ENCODE measurements at places on chromosomes 6 and 20.

DNA sequence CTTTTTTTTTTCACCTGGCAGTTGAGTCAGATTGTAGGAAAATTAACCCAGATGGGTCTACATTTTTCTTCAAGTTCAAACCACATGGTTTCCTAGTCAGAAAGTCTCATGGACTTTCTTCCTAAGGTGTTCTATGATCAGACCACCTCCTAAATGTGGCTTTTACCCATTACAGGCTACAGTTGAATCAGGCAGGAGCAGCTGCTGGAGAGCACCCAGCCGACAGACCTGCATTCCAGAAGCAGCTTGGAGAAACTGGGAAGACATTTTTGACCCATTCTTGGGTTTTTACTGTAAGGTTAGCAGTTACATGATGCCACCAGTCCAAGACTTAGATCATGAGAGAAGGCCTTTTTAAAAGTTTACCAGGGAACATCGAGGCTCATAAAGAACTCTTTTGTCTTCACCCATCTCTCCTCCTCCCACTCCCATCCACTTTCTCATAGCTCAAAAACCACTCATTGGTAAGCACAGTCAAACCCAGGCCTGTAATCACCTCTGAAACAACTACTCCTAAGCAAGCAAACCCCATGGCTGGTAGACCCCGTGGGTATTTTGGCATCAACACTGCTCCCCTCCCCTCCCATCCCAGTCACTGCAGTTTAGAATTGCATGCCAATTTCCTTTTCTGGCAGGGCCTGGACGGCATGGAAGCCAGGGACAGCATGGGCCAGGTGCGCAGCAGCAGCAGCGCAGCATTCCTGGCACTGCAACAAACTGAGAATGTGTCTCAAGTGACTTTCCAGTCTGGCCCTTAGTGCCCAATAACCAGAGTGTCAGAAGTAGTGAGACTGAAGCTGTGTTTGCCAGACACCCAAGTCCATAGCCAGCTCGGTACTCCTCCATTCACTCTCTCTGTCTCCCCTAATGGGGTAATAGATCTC lies 113.7 kb downstream of the CLIC5 start:
- no peaks in the 10 kb centered on the region for H3K27me3 ChIP-seq
- H3K27ac ChIP-seq, result no peak overlapping the region
- no peak overlapping the region for H3K4me3 ChIP-seq
- DNase-seq, result no peak
- H3K4me1 ChIP-seq, result peaks cover 10% of the 10 kb centered on the region
- H3K36me3 ChIP-seq, result no peaks in the 10 kb centered on the region

GRCh38 chr6:151096255-151096612 lies 143.5 kb upstream of the AKAP12 start:
- no peak for DNase-seq
- H3K4me1 ChIP-seq, result peaks cover 17% of the 10 kb centered on the region
- H3K36me3 ChIP-seq, result peaks cover 21% of the 10 kb centered on the region

DNA sequence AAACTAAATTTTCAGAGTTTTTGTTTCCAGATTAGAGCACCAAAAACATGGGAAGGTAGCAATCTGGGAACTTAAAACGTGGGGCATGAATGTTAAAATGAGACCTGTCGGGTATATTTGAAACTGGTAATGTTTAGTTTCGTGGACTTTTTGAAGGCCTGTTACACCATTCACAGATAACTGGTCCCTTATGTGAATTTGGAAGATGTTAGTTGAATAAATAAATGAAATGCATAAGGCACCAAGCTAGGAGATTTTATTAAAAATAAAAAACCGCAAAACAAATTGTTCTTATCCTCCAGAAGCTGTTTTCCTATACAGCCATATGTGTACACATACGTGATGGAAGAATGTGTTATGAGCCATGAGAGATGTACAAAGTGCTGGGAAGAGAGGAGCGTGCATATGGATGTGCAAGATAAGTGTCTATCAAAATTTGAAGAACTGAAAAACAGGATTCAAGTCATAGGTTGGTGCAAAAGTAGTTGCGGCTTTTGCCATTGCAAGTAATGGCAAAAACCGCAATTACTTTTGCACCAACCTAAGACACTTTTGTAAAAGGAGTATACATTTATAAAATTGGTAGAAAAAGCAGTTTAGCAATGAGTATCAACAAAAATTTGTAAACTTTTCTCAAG lies 700 bp upstream of the MCUR1 start:
- no peaks in the 10 kb centered on the region for H3K36me3 ChIP-seq
- H3K4me3 ChIP-seq, result peak overlapping the region; percentile 90
- peaks cover 2% of the 10 kb centered on the region for H3K27me3 ChIP-seq
- no peak for DNase-seq
- peaks cover 38% of the 10 kb centered on the region for H3K4me1 ChIP-seq

DNA sequence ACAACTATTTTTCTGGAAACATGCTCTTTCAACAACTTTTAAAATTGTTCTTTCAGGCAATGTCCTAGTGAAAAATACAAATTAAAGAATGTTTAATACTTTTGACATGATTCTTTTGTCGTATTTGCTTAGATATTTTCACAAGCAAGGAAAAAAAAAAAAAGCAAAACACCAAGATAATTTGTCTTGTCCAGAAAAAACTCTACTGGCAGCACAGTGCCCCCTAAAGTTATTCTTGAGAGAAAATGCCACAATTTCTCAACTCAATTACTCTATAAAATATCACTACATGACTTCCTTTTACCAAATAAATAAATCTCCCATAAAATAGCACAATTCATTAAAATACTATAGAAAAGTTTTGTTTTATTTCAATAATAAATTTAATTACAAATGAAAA lies 652.5 kb upstream of the EPHA7 start:
- no peak for DNase-seq
- H3K27ac ChIP-seq, result peak overlapping the region; percentile 93
- H3K4me1 ChIP-seq, result peaks cover 9% of the 10 kb centered on the region

DNA sequence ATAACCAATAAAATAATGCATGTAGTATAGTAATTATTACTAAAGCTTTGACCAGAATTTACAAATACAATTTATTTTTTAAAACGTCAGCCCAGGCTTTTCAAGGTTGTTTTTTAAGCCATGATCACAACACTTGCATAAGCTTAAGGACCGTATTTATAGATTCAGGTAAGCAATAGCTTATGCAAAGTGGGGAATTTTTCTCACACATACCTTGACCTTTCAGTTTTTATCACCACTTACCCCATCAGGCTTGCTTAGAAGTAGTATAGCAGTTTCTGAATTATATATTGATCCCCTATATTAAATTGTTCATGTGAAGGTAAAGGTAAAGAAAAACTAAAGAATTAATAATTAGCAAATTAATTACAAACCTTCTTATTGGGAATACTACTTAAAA lies 232.3 kb upstream of the FKBP1C start:
- no peak for DNase-seq
- H3K27ac ChIP-seq, result no peak overlapping the region
- H3K27me3 ChIP-seq, result no peaks in the 10 kb centered on the region
- no peaks in the 10 kb centered on the region for H3K4me1 ChIP-seq
- no peaks in the 10 kb centered on the region for H3K36me3 ChIP-seq
